HFF-Myc (cell line): ENCODE measurements at places on chromosomes 1 and 21.

- no peak for DNase-seq
Observed at GRCh38 chr1:161374373-161374772, 6.7 kb upstream of the CFAP126 start.

DNA sequence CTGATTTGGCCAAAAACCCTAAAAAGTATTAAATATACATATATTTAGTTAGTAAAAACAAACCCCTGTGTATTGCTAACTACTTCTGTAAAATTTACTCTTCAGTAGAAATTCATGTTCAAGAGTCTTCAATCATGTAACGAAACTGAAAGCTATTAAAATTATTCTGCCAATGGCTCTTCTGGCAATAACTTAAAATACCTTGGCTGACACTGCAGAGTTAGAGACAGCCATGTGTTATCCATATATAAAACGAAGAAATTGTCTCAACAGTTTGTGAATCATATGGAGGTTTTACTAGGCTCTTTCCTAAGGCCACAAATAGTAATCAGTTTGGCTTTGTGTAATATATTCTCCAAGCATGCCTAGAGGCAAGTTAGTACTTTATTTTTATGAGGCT lies 357.2 kb downstream of the COL11A1 start:
- DNase-seq: no peak

DNA sequence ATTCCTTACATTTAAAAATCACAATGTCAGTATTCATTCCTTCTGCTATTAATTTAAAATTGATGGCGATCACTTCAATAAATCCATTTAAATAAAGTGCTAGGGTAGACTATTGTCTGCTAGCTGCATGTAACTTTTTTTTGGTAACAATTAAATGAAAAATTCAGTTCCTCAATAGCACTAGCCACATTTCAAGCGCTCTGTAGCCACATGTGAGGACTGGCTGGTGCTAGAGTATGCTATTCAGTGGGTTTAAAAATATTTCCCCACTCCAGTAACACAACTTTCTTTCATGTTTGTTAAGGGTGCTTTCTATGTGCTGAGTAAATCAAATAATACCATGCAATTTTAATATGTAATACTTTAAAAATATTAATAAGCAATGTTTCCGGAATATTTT lies 108.2 kb downstream of the LTN1 start:
- no peak for DNase-seq

DNA sequence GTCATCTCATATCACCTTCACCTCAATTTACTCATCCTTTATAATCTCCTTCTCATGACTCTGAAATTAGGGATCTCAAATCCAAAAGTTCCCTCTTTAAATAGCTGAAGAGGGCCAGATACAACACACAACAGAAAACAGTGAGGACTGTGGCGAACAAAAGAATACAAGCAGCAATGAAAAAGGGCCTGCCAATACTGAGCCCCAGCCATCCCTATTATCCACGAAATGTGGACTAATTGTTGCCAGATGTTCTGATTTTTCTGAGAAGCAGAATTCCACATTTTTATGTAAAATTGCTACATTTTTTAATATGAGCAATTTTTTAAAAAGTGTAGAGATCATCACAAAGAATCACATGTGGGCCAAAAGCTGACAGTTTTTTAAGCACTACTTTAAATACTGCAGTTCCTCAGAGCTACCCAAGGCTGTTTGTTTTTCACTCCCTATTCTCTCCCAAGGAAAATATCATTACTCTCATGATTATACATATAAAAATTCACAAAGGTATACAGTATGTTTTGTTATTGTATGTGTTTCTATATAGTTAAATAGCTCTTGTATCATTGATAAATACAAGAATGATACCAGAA lies 90.0 kb downstream of the ASH1L start:
- DNase-seq: no peak

GRCh38 chr21:35624901-35625300 lies 435.4 kb downstream of the SETD4 start:
- no peak for DNase-seq

DNA sequence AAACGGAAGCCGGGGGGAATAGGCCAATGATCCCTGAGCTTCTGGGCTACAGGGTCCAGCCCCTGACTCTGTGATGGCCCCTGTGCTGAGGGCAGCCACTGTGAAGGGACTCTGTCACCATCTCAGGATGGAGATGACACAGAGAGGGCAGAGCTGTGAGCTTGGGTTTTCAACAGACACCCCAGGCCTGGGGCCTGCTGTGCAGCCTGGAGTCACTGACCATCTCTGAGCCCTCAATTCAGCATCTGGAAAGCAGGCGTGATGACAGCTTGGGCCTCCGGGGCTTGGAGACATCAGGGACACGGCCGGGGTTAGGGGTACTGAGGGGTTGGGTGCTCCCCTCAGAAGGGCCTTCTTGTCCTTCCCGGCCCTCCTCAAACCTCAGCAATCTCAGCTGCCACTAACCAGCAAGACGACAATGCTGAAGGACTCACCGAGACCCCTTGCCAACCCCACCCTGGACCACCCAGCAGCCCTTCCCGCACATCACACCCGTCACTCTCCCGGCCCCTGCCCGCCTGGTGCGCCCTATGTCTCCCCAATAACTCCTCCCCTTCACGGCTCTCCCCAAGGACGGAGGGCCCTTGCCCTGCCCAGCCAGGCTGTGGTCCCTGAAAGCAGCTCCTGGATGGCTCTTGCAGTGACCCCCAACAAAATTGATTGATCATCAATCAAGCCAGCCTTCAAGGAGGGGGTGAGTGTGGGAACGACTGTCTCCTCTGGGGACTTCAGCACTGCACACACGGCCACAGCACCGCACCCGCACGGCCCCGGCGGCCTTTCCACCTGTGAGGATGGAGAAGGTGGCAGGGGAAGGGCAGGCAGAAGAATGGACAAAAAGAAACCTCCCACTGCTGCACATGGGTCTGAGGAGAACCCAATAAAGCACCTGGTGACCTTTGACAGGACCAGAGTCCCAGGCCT lies 4.3 kb downstream of the MEGF6 start:
- no peak for DNase-seq

DNA sequence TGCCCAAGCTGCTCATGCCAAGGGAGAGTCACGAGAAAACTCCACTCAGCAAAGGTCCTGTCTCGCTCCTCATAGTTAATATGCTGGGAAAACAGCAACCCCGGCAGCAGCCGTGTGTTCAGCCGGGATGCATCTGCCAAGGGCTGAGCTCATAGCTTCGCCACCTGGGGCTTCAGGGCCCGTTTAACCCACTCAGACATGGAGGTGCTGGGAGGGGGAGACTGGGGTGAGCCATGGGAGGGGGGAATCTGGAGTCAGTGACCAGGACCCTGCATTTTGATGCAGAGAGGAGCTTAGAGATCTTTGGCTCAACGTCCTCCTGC lies 283.4 kb downstream of the PTPRU start:
- no peak for DNase-seq

DNA sequence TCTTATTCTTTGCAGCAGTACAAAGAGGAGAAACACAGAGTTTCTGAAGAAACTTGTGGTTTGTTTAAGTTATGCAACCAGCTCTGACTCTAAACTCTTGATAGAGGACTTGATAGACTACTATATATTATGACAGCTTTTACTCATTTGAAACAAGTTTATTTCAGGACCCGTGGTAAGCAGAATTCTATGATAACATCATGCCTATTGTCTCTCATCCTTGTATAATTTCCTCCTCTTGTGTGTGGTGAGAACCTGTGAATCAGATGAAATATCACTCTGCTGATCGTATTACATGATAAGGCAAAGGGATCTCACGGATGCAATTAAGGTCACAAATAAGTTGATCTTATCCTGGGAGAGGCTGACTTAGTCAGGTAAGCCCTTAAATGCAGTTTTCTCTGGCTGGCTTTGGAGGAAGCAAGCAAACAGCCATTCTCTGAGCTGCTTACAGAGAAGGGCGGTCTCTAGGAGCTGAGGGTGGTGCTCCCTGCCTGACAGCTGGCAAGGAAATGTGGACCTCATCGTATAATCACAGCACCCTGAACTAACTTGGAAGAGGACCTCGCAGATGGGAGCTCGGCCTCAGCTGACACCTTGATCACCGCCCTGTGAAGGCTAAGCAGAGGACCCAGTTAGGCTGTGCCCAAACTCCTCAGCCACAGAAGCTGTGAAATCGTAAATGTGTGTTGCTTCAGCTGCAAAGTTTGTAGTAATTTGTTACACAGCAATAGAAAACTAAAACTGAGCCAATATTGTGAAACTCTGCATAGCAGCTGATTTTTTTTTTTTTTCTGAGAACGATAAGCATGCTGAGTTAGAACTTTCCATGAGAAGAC lies 151.1 kb upstream of the DPT start:
- DNase-seq: no peak

DNA sequence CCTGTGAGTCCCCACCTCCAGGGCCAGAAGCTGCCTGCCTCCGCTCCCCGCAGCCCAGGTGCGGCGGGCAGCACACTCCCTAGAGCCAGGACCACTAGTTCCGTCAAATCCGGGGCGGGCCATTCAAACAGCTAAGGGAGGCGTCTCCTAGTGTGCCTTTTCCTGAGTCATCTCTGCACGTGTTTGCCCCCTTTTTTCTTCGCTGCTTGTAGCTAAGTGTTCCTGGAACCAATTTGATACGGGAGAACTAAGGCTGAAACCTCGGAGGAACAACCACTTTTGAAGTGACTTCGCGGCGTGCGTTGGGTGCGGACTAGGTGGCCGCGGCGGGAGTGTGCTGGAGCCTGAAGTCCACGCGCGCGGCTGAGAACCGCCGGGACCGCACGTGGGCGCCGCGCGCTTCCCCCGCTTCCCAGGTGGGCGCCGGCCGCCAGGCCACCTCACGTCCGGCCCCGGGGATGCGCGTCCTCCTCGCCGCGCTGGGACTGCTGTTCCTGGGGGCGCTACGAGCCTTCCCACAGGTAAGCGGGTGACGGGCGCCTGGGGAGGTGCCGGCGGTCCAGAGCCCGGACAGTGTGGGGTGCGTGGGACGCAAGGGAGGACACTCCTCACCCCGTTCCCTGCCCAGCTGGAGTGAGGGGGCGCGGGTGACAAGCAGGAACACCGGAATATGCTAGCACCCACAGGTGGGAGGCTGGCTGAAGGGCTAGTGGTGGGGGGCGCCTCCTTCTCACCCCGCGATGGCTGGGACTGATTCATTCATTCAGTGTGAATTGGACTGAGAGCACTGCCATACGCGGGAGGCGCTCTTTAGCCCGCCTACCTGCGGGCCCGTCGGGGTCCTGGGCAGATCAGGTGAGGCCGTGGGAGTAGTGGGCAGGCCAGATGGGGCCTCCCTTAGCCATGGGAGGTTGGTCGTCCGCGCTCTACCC lies at the start of gene TNFRSF8:
Gene TNFRSF8, plus strand, starts transcription at position 163 of the 932 bp plus-strand sequence. Its CDS starts 296 bp downstream, at position 459.
- no peak for DNase-seq

- no peak for DNase-seq
Observed at GRCh38 chr1:178768423-178768822, 43.4 kb downstream of the RALGPS2 start.

- no peak for DNase-seq
Observed at GRCh38 chr1:85047472-85048295, 616 bp downstream of the MCOLN3 start.

GRCh38 chr1:32858136-32858535 lies 12.6 kb downstream of the FNDC5 start:
- no peak for DNase-seq

GRCh38 chr1:196976278-196976677 lies 1.1 kb upstream of the CFHR5 start:
- no peak for DNase-seq

DNA sequence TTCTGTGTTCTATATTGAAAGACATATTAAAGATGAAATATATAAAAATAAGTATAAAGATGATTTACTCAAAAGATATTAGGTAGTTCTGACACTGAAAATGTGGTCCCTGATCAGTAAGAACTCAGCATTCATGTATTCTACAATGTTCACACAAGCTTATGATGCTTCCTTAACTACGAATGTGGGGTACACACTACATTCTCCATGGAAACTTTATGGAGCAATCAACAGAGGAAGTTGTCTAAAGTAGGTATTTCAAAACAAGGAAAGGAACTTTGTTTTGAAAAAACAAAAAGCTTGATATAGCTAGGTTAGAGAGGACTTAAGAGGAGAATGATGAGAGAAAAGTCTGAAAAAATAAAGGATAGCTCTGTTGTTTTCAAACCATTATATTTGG lies 119.7 kb upstream of the RGS18 start:
- no peak for DNase-seq

DNA sequence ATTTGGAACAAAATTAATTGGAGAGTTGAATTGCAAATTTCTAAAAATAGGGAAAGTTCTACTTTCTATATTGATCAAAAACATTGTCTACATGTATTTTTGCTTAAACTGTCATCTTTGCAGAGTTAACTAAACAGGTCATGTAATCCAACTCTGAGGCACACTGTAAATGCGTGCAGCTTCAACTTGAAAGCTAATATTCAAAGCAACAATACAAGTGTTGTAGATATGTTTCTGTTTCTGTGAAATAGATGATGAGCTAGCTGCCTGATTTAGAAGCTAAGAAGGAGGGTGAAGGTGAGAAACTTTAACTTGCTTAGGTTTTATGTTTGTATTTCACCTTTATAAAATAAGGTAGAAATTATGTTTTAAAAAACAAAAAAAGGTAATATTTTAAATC lies 77.2 kb downstream of the IVNS1ABP start:
- DNase-seq: no peak

- no peak for DNase-seq
Observed at GRCh38 chr1:17653728-17654351, 101.3 kb upstream of the ACTL8 start.

DNA sequence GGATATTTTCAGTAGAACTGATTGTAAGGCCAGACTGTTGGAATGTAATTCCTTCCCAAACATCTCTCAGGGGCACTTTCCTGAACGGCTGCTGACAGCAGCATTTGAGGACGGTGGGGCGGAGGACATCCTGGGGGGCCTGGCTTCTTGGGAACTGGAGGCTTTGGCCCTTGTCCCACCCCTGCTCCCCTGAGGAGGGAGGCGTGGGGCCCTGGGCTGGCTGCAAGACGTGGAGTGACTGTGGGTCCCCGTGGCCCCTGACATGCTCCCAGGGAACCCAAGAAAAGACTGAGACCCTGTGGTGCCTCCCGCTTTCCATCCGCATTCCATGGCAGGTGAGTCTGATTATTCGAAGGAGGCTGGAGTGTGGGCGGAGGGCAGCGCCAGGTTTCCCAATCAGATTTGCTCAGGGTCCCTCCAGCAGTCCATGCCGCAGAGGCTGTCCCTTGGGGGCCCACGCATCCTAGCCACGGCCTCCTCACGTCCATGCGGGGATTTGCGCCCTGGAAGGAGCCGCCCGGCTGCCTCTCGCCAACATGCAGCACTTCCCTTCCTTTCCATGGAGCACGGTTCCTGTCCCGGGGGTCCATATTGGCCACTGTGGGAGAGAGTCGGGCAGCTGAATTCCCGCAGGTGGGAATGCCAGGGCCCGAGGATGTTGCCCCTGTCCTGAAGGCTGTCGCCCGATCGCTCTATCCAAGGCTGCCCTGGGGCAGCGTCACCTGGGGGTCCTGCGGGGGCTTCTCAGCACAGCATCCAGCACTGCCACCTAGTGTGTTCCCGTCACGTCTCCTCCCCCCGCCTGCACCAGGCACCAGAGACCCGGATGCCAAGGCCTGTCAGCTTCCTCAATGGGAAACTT lies 69.0 kb downstream of the FAAP20 start:
- DNase-seq: no peak

GRCh38 chr1:9798236-9799130 lies 25.3 kb downstream of the CLSTN1 start:
- DNase-seq: no peak

DNA sequence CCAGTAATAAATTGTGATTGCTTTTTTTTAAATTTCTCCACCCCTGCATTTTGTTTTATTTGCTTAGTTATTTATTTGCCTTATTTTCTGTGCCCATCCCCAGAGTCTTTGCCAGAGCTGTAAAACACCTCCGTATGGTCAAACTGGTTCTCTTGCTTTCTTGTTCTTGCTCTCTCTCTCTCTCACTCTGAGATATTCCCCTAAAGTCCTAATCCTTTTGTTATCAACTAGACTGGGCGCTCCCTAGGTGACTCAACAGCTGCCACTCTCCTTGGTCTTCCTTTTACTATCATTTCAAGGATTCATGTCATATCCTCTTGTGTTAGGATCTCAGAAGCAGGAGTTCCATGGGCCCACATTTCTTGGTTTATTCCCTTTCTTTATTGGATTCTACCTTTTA lies 160.0 kb downstream of the PRDM2 start:
- no peak for DNase-seq
